ENCODE measurements at places on chromosomes 7 and 10. TPM values are rescaled to one million over a fixed set of nuclear protein-coding genes. Genes with fewer than 3 reads are reported as not detected.

GRCh38 chr7:47147213-47147631 is 434.7 kb downstream of the TNS3 start:
- H3K4me3 ChIP-seq = no peak overlapping the region
- H3K27ac ChIP-seq = peak overlapping the region; percentile 16
- H3K27me3 ChIP-seq = no peaks in the 10 kb centered on the region
- H3K36me3 ChIP-seq = no peaks in the 10 kb centered on the region

DNA sequence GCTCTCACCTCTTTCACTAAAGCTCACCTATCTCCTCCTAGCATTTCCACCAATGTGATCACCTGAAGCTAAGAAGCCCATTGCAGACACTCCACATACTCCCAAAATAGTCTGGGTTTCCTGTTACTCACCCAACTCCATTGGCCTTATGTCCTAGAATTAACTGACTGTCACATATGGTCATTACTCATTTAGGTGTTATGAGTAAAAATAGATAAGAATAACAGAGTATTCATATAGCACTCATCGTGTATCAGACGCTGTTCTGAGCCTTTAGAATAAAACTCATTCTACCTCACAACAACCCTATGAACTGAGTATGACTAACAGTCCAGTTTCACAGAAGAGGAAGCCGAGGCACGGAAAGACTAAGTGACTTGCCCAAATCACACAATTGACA is 174.2 kb upstream of the NPVF start:
- H3K27ac ChIP-seq = no peak overlapping the region
- no peaks in the 10 kb centered on the region for H3K27me3 ChIP-seq
- H3K4me1 ChIP-seq = no peaks in the 10 kb centered on the region
- no peak overlapping the region for H3K4me3 ChIP-seq
- no peak for DNase-seq

LMBR1 gene
- 71.1 TPM for total RNA-seq

PAX2 gene
- not detected for total RNA-seq

STOX1 gene
- 2.5 TPM for total RNA-seq

LSM5 gene
- total RNA-seq = 27.1 TPM

NYAP1 gene
- total RNA-seq = 1.1 TPM

- no peak overlapping the region for H3K4me3 ChIP-seq
- no peaks in the 10 kb centered on the region for H3K27me3 ChIP-seq
- no peaks in the 10 kb centered on the region for H3K4me1 ChIP-seq
- DNase-seq = no peak
- H3K36me3 ChIP-seq = no peaks in the 10 kb centered on the region
Observed at GRCh38 chr10:1960982-1961381, 223.7 kb upstream of the ADARB2 start.

CCDC7 gene
- total RNA-seq = 22.8 TPM

DNA sequence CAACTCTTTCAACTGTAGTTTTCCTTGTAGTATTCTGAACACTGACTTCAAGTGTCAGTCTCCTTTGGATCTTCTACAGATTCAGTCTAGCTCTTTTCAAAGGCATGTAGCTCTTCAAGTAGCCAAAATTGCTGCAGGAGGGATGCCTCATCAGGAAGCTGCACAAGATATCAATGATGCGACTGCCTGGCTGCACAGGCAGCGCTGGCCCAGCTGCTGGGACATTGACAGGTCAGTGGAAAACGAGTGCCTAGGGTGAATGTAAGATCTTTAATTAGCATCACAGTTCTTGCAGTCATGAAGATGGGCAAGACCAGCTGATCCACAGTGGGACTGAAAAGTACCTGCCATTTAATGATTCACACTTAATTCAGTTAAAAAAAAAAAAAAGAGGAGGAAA is 167.6 kb downstream of the ANK3 start:
- H3K27ac ChIP-seq = no peak overlapping the region
- no peaks in the 10 kb centered on the region for H3K36me3 ChIP-seq

- no peak for DNase-seq
- H3K4me1 ChIP-seq = peaks cover 6% of the 10 kb centered on the region
- peaks cover 6% of the 10 kb centered on the region for H3K27me3 ChIP-seq
- H3K4me3 ChIP-seq = peak overlapping the region; percentile 50
- H3K36me3 ChIP-seq = no peaks in the 10 kb centered on the region
Observed at GRCh38 chr10:132066186-132066585, 440 bp downstream of the JAKMIP3 start.

PNLIPRP1 gene
- not detected for total RNA-seq

DNA sequence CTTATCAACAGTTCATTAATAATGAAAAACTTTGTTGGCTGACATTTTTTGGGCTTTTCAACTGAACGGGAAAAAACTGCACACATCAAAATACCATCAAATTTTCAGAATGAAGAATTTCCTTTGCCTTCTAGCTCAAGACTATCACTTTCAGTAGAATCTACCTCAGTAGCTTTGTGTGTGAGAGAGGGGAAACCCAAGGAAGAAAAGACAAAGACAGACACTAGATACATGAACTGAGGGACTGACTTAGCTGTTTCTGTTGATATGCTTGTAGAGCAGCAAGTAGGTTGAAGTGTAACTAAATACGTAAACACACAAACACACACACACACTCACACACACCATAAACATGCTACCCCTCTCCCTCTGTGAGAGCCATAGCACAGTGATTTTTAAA is 257.1 kb downstream of the CDK14 start:
- no peaks in the 10 kb centered on the region for H3K4me1 ChIP-seq
- no peak for DNase-seq
- H3K36me3 ChIP-seq = no peaks in the 10 kb centered on the region

GRCh38 chr10:49323171-49323895 is 24.4 kb downstream of the C10orf71 start:
- no peaks in the 10 kb centered on the region for H3K4me1 ChIP-seq
- H3K4me3 ChIP-seq = no peak overlapping the region
- H3K27ac ChIP-seq = no peak overlapping the region
- DNase-seq = no peak
- no peaks in the 10 kb centered on the region for H3K27me3 ChIP-seq
- no peaks in the 10 kb centered on the region for H3K36me3 ChIP-seq

- DNase-seq = no peak
- H3K27ac ChIP-seq = no peak overlapping the region
- H3K4me3 ChIP-seq = no peak overlapping the region
- H3K27me3 ChIP-seq = no peaks in the 10 kb centered on the region
- H3K36me3 ChIP-seq = no peaks in the 10 kb centered on the region
Observed at GRCh38 chr7:22296916-22297315, 60.0 kb downstream of the RAPGEF5 start.

GRCh38 chr10:76576276-76576962 is 1061.2 kb downstream of the KCNMA1 start:
- peaks cover 6% of the 10 kb centered on the region for H3K4me1 ChIP-seq
- no peaks in the 10 kb centered on the region for H3K36me3 ChIP-seq
- H3K27me3 ChIP-seq = no peaks in the 10 kb centered on the region
- H3K4me3 ChIP-seq = no peak overlapping the region
- no peak overlapping the region for H3K27ac ChIP-seq

DNA sequence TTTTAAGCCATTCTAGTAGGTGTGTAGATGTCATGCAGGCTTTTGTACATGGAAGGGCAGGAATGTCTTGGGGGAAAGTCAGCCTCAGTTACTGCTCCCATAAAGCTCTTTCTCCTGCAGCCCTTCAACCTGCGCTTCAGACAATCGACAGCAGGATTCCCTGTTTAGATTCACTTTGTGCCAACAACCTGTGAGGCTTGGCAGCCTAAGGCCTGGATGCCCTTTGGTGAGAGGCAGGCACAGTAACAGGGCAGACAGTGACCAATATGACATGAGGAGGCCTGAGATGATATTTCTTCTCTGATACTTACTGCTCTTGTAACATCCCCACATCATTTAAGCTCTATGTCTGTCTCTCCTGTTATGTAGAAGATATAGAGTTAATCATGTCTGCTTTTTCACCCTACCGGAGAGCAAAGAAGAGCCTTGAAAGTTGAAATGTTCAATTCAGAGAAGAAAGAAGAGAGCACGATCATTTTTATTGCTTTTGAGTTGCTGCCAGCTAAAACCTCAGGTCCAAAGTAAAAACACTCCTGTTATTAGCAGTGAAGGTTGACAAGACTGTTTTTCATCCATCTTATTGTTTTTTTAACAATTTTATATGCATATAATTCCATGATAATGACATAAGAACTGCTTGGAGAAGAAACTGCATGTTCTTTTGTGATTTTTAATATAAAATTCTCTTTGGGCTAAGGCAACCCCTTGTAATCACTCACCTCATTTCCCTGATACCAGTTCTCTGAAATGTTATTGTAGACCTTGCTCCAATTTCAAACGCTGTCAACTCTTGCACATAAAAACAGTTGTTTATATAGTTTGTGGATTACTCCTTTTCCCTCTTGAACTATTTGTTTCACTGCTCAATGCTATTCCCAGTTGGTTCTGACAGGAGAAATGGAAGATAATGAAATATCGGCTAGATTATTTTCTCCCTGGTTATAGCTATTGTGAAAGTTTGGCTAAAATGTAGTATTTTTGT is 140.9 kb downstream of the GALNT17 start:
- H3K27me3 ChIP-seq = no peaks in the 10 kb centered on the region
- H3K27ac ChIP-seq = no peak overlapping the region
- no peak overlapping the region for H3K4me3 ChIP-seq
- no peak for DNase-seq
- no peaks in the 10 kb centered on the region for H3K36me3 ChIP-seq

DNA sequence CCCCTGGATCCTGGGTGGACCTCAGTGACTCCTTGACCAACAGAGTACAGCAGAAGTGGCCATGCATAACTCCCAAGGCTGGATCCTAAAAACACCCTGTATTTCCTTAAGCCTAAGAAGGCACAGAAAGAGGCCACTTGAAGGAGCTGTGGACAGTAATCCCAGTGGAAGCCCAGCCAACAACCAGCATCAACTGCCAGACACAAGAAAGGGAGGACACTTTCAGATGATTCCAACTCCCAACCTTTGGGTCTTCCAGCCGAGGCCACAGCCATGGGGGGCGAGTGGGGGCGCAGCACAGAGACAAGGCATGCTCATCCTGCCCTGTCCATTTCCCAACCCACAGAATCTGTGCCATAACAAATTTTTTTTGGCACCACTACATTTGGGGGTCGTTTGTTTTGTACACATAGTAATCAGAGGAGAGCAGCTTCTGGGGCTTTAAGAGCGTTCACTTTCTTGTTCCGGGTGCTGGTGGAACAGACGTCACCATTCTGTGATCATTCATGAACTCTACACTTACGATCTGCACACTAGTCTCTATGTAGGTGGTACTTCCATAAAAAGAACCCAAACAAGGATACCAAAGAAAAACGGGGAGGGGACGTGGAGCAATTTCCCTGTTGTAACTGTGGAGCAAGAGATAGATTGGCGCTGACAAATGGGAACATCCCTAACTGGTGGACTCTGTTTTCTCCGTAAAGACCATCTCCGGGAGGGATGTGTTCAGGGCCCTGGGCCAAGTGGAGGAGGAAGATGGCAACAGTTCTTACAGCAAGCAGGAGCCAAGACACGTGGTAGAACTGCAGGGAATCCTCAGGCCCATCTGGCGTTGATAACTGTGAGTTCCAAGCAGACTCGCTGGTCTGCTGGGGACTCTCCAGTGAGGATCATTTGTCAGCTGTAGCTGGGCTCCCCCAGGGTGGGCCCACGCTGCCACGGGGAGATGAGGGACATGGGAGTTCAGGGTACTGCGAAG is 6.0 kb upstream of the SLC29A3 start:
- no peaks in the 10 kb centered on the region for H3K27me3 ChIP-seq
- no peak overlapping the region for H3K4me3 ChIP-seq
- no peak overlapping the region for H3K27ac ChIP-seq
- peaks cover 29% of the 10 kb centered on the region for H3K4me1 ChIP-seq
- no peaks in the 10 kb centered on the region for H3K36me3 ChIP-seq
- peak; percentile 25 for DNase-seq

- no peak overlapping the region for H3K4me3 ChIP-seq
- DNase-seq = no peak
- no peak overlapping the region for H3K27ac ChIP-seq
- H3K27me3 ChIP-seq = no peaks in the 10 kb centered on the region
- H3K36me3 ChIP-seq = no peaks in the 10 kb centered on the region
Observed at GRCh38 chr7:131131012-131131745, 196.5 kb upstream of the MKLN1 start.

GRCh38 chr10:62352356-62352970 is 21.7 kb upstream of the ZNF365 start:
- no peaks in the 10 kb centered on the region for H3K27me3 ChIP-seq
- H3K4me1 ChIP-seq = no peaks in the 10 kb centered on the region
- no peaks in the 10 kb centered on the region for H3K36me3 ChIP-seq
- H3K4me3 ChIP-seq = no peak overlapping the region
- H3K27ac ChIP-seq = no peak overlapping the region
- DNase-seq = no peak

BTAF1 gene
- total RNA-seq = 31.0 TPM

GRCh38 chr10:98270073-98270740 is 2.2 kb upstream of the LOXL4 start:
- no peaks in the 10 kb centered on the region for H3K36me3 ChIP-seq
- H3K4me1 ChIP-seq = peaks cover 22% of the 10 kb centered on the region
- no peak overlapping the region for H3K4me3 ChIP-seq
- peak overlapping the region; percentile 3 for H3K27ac ChIP-seq
- DNase-seq = no peak
- H3K27me3 ChIP-seq = no peaks in the 10 kb centered on the region

DNA sequence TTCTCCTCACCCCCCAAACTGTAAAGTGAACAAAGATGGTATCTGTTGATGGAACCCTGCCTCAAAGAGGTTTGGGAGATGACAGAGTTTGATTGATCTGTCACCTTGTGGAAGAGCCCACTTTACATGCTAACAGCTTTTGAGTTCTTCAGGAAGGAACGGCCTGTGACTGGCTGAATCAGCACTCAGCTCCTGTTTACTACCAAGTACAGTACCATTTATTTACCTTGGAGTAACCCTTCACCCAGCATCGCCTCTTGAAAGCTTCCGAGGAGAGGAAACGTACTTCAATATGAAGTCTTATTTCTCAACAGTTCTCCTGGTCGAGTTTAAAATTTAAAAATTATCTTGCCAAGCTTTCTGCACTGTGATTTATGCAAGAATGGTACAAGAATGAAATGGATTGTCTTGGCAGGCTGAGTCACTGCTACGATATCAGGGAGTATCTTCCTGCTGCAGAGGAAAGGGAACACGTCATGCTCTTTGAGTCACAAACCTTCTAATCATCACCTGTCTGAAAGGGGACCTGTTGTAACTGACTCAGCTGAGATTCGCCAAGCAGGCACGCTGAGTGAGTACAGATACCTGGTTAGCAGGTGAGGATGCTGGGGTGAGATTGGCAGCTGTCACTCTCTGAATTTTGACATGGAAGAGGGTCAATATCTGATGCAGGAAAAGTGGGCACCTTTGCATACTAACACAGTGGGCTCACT is 30.1 kb downstream of the KLF6 start:
- no peak overlapping the region for H3K27ac ChIP-seq
- H3K36me3 ChIP-seq = no peaks in the 10 kb centered on the region
- no peak overlapping the region for H3K4me3 ChIP-seq
- DNase-seq = no peak
- H3K27me3 ChIP-seq = no peaks in the 10 kb centered on the region

DNA sequence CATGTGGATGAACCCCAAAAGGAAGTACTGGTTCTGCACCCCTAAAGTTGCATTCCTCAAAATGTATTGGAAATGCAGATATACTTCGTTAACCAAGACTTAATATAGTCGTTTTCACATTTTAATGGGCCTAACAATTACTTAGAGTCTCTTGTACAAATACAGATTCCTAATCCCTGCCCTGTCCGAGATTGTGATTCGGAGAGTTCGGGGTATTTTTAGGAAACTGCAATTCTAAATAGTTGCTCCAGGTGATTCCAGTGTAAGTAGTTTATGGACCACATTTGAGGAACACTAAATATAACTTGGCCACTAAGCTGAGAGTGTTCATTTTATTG is 830 bp downstream of the TRUB1 start:
- peak overlapping the region; percentile 95 for H3K4me3 ChIP-seq
- peak overlapping the region; percentile 90 for H3K27ac ChIP-seq
- H3K36me3 ChIP-seq = peaks cover 25% of the 10 kb centered on the region
- DNase-seq = no peak

- H3K27ac ChIP-seq = no peak overlapping the region
- no peaks in the 10 kb centered on the region for H3K36me3 ChIP-seq
- no peak for DNase-seq
- no peaks in the 10 kb centered on the region for H3K27me3 ChIP-seq
- H3K4me1 ChIP-seq = peaks cover 4% of the 10 kb centered on the region
Observed at GRCh38 chr7:29379551-29379950, 184.1 kb upstream of the PRR15 start.

All from lower lobe of right lung (tissue), 2 donors.